ENCODE measurements at places on chromosomes 5 and 9.

DNA sequence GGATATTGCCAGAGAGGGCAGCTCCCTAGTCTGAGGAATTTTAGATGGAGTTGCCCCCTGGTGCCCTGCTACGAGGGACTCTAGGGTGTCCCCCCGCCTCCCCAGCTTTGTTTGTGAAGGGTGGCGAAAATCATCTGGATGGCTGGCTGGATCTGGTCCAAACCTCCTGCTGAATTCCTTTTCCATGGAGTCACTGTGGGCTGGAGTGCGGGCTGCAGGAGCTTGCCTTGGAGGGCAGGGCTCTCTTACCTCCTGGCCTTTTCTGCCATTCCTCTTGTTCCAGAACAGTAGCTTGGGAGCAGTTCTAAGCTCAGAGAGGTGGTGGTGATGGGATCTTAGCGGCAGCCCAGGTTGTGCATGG, 2.1 kb downstream of the SYNPO start:
- DNase-seq, result peak; percentile 94

DNA sequence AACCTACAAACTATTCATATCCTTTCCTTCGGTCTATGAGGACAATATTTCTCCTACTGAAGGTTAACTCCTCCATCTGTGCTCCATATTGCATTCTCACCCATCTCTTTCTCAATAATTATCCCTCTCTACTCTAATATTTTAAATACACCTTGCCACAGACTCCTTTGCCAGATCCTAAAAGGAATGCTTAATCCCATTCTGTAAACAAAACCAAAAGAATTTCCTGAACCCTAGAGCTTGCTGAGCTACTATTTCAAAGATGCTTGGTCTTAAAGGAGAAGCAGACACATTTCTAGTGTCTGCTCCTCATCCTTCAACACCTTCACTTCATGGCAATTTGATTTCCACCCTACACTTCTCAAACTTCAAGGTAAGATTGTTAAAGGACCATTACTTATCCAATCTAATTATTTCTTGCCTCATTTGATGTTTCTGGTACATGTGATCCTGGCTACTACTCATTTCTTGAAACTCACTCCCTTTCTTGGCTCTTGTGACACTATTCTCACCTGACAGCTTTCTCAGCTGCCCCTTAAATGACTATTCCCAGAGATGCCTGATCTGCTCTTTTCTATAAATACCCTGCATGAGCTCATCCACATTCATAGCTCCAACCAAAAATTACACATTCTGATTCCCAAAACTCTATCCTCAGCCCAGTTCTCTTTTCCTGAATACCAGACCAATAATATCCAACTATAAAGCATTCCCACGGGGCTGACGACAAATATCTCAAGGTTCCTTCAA, 20.2 kb downstream of the HOMER1 start:
- peak; percentile 19 for DNase-seq

GRCh38 chr5:135085133-135085935, 51.3 kb upstream of the PITX1 start:
- DNase-seq, result no peak

GRCh38 chr5:56145106-56145505, 88.0 kb downstream of the ANKRD55 start:
- peak; percentile 18 for DNase-seq

GRCh38 chr5:160007514-160007913, 1.4 kb upstream of the TTC1 start:
- DNase-seq, result no peak

GRCh38 chr9:127463911-127464310, 12.6 kb downstream of the LRSAM1 start:
- DNase-seq, result no peak

- DNase-seq, result peak; percentile 6
Observed at GRCh38 chr9:128946571-128947276, 679 bp downstream of the DOLK start.

DNA sequence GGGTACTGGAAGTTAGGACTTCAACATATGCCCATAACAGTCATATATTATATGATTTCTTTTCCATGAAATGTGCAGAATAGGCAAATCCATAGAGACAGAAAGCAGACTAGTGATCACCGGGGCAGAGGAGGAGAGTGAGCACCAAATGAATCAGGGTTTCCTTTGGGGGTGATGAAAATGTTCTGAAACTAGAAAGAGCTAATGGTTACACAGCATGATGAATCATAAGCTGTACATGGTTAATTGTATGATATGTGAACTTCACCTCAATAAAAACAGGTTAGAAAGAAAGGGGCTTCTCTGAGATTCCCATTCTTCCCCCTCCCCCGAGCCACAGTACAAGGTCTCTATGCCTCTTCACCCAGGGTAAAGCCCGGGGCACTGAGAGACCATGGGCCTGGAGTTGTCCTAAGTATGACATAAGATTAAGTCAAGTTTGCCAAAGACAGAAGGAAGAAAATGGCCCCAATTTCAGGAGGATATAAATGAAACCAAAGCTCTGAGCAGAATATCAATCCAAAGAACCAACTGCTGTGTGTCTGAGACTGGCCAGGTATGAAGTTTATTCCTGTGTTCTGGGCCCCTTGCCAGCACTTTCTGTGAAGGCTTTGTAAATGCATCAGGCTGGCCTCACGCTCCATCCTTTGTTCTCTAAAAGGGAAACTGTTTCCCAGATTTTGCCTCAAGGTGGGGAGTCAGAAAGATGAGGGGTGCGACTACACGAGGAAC, 243.8 kb downstream of the CDK5RAP2 start:
- peak; percentile 72 for DNase-seq

- DNase-seq, result peak; percentile 58
Observed at GRCh38 chr5:135237748-135238103, 161.3 kb downstream of the MACROH2A1 start.

DNA sequence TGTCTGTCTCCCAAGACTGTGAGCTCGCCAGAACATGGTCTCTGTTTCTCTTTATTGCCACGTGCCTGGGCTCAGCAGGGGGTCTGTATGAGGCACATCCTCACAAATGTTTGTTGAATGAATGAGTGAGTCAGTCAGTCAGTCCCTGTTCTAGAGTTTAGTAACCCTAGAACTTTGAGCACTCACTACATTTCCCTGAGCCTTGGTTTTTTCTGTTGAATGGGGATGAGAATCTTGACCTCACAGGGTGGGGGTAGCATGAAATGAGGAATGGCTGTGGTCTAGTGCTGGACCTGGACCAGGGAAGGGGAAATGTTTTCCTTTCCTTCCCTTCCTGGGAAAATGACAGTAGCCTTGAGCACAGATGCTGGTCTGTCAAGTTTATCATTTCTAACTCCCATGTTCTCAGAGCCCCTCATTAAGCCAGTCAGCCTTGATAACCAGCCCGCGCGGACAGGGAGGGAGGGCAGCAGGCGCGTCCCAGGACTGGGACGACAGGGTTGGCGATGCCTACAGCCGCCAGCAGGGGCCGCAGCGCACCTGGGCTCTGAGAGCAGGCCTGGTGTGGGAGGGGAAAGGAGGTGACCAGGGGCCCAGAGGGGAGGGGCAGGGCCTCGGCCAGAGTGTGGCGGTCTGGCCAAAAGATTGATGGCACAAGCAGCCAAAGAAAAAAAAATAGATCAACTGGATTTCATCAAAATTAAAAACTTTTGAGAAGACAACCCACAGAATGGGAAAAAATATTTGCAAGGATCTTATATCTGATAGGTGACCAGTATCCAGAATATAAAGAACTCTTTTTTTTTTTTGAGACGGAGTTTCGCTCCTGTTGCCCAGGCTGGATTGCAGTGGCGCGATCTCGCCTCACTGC, 24.1 kb upstream of the WNK2 start:
- peak; percentile 78 for DNase-seq

DNA sequence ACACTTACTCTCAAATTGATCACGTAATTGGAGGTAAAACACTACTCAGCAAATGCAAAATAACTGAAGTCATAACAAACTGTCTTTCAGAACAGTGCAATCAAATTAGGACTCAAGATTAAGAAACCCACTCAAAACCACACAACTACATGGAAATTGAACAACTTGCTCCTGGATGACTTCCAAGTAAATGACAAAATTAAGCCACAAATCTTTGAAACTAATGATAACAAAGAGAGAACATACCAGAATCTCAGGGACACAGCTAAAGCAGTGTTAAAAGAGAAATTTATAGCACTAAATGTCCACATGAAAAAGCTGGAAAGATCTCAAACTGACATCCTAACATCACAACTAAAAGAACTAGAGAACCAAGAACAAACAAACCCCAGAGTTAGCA, 540.5 kb upstream of the CDH18 start:
- DNase-seq, result no peak

DNA sequence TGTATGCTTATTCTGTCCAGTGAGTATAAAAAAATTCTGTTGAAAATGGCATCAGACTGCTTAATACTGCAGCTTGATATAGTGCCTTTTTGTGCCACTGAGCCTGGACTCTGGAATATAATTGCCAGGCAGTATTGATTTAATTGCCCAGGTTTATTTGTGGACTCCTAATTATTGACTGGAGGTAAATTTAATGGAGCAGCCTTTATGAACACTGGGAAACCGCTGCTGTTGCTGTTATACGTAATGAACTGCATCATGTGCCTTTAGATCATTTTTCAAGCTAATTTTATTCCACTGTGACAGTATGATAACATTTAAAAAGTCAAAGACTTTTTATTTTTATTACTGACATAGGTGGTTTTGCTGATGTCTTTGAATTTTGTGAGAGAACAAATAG, 90.2 kb upstream of the SH3GL2 start:
- DNase-seq, result no peak

GRCh38 chr9:88818495-88819201, 172.6 kb upstream of the S1PR3 start:
- DNase-seq, result peak; percentile 90

DNA sequence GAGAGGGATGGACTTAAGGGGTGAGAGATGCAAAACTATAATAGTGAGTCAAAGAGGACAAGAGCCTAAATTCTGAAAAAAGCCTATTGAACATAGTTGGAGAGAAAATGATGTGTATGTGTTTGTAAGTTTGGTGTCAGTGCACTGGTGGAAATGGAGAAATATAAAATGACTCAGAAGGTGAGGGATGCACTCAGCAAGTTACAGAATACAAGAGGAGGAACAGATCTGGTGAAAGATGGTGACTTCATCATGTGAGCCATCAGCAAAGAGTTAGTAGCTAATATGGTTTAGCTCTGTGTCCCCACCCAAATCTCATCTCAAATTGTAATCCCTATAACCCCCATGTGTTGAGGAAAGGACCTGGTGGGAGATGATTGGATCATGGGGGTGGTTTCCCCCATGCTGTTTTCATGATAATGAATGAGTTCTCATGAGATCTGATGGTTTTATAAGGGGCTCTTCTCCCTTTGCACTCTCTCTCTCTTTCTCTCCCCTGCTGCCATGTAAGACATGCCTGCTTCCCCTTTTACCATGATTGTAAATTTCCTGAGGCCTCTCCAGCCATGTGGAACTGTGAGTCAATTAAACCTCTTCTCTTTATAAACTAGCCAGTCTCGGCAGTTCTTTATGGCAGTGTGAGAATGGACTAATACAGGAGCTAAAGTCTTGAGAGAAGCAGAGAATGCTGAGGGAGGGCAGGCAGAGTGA, 30.4 kb upstream of the FYB1 start:
- DNase-seq, result no peak

DNA sequence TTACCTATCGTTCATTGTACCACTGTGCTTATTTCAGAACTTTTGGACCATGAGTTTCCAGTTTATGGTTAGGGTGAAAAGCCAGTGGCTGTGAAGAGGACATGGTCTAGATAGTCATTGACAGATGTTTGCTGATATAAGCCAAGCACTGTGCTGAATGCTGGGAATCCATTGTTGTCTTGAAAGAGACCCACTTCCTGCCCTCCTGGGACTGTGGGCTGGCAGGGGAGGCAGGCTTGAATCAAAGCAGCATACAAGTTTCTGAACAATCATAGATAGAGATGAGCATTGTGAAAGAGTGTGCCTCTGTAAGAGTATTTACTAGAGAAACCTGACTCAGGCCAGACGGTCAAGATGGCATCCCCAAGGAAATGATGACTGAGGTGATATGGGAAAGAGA, 73.4 kb downstream of the NMUR2 start:
- DNase-seq, result no peak

GRCh38 chr5:150595466-150596031, 44.9 kb upstream of the SYNPO start:
- peak; percentile 82 for DNase-seq

DNA sequence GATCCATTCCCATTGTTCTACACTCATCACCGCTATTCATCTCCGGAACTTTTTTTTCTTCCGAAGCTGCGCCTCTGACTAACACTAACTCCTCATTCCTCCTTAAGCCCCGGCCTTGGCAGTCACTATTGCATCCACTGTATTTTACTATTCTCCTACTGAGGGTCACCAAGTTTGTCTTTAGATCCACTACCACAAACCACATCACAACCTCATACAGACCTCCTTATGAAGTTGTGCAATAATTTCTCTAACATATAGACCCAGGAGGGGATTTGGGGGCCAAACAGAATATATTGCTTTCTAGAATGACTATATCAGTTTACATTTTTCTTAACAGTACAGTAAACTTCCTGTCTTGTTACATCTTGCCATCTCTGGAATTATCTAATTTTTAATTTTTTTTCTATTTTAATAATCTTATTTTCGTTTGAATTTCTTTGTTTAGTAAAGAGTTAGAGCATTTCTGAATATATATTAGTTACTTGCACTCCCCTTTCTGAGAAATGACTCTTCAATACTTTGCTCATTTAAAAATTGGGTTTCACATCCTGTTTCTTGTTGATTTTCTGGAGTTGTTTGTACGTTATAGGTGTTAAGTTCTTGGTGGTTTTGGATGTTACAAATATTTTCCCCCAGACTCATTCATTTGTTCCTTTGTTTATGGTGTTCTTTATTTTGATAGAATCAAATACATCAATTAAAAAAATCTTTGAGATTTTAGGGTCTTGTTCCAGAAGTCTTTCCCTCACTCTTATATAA, 37.1 kb downstream of the DMRT2 start:
- no peak for DNase-seq

- peak; percentile 29 for DNase-seq
Observed at GRCh38 chr9:112166176-112167140, 8.6 kb downstream of the SUSD1 start.

GRCh38 chr9:95111716-95112115, 205.8 kb downstream of the FANCC start:
- DNase-seq, result no peak

DNA sequence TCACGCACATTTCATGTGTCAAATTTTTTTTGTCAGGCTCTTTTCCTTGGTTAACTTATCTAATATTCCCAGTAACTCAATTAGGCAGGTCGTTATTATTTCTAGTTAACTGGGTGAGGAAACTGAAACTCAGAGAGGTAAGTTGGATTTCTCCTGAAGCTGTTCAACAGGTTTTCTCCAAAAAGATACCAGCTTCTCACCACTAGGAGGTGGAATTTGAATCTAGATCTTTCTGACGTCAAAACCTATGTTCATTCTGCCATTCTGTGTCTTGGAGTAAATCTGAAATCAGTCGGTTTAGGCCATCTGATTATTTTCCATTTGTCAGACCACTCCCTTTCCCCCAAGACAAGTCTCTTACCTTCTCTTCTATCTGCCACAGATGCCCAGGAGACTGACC, 572.9 kb downstream of the ACTL7B start:
- DNase-seq, result no peak

DNA sequence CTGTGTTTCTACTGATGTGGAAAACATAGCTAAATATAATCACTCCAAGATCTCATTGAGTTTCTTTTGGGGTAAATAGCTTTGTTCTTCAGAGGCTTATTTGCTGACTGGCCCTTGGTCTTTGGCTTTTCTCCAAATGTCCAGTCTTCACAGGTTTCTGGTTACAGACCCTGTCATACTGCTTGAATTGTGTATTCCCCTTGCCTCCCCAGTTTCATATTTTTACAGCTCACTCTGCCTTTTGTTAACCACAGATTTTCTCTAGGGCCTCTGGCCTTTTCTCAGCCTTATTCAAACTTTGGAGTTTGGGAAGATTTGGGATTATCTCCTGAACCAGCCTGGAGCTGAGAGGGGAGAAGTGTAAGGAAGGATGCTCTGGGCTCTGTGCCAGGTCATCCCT, 23.9 kb downstream of the ISOC1 start:
- no peak for DNase-seq

Measured in fibroblast of upper back skin (primary cell).